ENCODE measurements at places on chromosomes 3 and 15.

DNA sequence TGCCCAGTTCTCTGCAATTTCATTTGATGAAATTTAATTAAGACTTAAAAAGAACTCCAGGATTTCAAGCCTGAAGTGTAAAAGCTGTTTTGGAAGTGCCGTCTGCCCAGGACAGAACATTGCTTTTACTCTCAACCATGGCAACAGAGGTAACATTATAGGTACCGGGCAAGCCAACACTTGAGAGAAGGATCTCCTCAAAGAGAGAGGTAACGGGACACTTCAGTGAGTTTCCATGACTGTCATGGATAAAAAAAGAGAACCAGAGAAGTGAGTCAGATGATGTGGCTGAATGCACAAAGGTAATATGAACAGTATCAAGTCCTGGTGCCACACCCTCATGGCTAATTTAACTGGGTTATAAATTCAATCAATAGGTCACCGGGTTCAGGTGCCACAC is 130.2 kb upstream of the LMOD3 start:
- DNase-seq = no peak
- no peak overlapping the region for H3K27ac ChIP-seq
- H3K4me3 ChIP-seq = no peak overlapping the region
- no peaks in the 10 kb centered on the region for H3K36me3 ChIP-seq

- H3K27ac ChIP-seq = no peak overlapping the region
- DNase-seq = no peak
- H3K4me1 ChIP-seq = no peaks in the 10 kb centered on the region
- no peaks in the 10 kb centered on the region for H3K27me3 ChIP-seq
These were observed 40.8 kb downstream of the CRYBG3 start for GRCh38 chr3:97862582-97862981.

DNA sequence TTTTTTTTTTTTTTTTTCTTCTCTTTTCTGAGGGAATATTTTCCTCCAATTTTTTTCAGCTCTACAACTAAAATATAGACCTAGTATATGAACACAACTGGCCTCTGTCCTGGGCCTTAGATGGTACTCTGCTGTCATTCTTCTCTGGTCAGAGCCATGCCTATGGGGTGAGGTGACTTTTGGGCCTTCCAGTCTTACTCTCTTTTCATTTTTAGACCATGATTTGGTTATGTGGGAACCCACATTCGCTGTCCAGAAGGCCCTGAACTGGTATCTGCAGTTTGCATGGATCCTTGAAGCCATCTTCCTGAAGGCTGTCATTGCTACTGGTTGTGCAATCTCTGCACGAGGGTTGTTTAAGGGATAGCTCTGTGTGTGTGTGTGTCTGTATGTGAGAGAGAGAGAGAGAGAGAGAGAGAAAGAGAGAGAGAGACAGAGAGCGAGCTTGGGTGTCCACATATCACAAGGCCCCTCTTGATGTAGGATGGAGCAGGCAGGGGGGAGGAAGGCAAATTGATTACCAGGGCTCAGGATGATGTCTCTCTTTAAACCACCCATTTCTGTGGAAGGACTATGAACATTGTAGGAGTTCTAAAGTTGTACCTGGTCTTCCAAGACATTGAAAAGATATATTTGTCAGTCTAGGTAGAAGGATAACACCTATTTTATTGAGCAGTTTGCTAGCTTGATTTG is 6.9 kb downstream of the TGFBR2 start:
- no peaks in the 10 kb centered on the region for H3K36me3 ChIP-seq
- no peaks in the 10 kb centered on the region for H3K4me1 ChIP-seq
- H3K27ac ChIP-seq = peak overlapping the region; percentile 98
- no peak overlapping the region for H3K4me3 ChIP-seq
- no peak for DNase-seq

DNA sequence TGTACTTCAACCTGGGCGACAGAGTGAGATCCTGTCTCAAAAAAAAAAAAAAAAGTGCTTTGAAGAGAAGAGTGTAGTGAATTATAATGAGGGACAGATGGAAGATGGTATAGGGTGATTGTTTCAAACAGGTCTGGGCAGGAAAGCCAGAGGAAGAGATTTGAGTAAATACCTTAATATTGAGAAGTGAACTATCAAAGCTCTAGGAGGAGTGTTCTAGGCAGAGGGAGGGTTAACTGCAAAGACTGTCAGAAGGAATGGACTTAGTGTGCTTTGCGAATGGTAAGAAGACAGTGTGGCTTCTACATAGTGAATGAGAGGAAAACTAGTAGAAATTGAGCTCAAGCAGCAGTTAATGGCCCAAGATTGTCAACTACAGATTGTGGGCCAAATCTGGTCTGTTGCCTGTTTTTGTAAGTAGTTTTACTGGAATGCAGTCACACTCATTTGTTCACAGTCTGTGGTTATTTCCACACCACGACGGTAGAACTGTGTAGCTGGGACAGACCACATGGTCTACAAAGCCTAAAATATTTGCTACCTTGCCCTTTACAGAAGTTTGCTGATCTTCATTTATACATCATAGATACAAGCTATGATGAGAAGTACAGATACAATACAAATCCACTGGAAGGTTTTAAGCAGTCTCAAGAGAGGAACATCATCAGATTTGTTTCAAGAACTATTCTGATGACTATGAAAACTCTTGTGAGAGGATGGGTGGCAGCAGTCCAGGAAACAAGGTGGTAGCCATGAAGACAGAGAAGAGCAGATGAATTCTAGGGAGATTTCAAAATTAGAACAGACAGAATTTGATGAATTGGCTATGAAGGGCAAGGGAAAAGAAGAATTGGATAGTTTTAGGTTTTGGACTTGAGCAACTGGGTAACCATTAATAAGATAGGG is 16.5 kb upstream of the USP50 start:
- no peaks in the 10 kb centered on the region for H3K27me3 ChIP-seq
- H3K4me3 ChIP-seq = no peak overlapping the region
- DNase-seq = no peak
- H3K36me3 ChIP-seq = peaks cover 63% of the 10 kb centered on the region
- no peak overlapping the region for H3K27ac ChIP-seq

GRCh38 chr15:71687902-71688508 is 122.3 kb upstream of the NR2E3 start:
- H3K36me3 ChIP-seq = no peaks in the 10 kb centered on the region
- H3K4me3 ChIP-seq = no peak overlapping the region
- no peak overlapping the region for H3K27ac ChIP-seq
- H3K4me1 ChIP-seq = peaks cover 16% of the 10 kb centered on the region
- no peak for DNase-seq

GRCh38 chr3:150177673-150178381 is 207.1 kb upstream of the PFN2 start:
- no peak for DNase-seq
- H3K27me3 ChIP-seq = no peaks in the 10 kb centered on the region

- no peaks in the 10 kb centered on the region for H3K27me3 ChIP-seq
- H3K27ac ChIP-seq = no peak overlapping the region
- H3K4me1 ChIP-seq = no peaks in the 10 kb centered on the region
- DNase-seq = no peak
- H3K4me3 ChIP-seq = no peak overlapping the region
These were observed 81.4 kb downstream of the PGPEP1L start for GRCh38 chr15:98926236-98926635.

DNA sequence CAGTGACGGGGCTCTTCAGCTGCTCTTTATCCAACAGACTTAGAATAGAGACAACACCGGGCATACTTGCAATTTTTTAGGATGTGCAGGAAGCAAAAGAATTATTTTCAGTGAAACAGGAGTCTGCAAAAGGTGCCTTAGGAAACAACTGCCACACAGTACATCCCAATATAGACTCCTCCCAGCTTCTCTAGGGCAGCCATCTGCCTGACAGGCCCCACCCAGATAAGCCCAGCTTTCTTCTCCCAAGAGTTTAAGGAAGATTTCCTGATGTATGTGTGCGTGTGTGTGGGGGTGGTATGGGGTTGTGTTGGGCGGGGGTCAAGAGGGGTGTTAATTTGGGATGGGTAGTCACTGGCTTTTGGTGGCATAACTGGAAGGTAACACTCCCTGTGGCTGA is 21.5 kb downstream of the MAP2K1 start:
- no peaks in the 10 kb centered on the region for H3K27me3 ChIP-seq
- no peaks in the 10 kb centered on the region for H3K36me3 ChIP-seq
- no peak overlapping the region for H3K4me3 ChIP-seq
- DNase-seq = no peak
- H3K4me1 ChIP-seq = no peaks in the 10 kb centered on the region
- no peak overlapping the region for H3K27ac ChIP-seq

GRCh38 chr3:38587548-38588131 is 61.8 kb downstream of the SCN5A start:
- H3K4me1 ChIP-seq = no peaks in the 10 kb centered on the region
- no peak overlapping the region for H3K4me3 ChIP-seq
- H3K36me3 ChIP-seq = no peaks in the 10 kb centered on the region
- DNase-seq = no peak
- no peak overlapping the region for H3K27ac ChIP-seq
- no peaks in the 10 kb centered on the region for H3K27me3 ChIP-seq

All from tibial nerve (tissue), 4 donors.